ENCODE measurements at places on chromosomes 7 and 10.

DNA sequence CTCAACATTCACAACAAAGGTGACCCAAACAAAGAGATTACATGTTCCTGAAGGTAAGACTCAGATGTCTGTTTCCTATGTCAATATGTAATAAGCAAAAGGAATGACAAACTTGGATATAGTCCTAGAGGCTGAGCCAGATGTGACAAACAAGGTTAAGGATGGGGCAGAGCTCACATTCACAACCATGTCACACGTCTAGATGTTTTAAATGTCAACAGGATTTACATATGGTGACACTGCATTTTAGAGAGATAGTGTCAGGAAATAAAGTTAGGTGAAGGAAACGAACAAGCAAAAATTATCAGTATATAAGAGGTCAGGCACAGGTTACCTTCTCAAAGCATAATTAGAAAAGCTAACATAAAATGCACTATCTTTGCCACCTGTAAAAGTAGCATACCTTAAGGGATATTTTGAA is 8.4 kb downstream of the RELN start:
- no peak for DNase-seq

DNA sequence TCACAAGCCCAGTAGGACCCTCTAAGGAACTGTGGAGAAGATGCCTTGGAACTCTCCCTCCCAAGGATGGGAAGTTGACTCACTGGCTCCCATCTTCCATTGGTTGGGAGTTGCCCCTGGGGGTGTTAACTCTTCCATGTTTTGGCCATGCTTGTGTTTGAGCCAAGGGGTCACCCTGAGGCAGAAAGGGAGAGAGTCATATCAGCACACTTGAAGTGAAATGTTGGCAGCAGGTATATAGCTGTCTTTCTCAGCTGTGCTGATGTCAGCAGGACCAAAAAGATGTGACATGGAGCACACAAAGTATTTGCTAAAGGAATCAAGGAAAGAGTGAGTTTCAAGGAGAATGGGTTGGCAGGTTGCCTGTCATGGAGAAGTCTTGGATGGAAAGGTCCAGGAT is 359.4 kb downstream of the RPS24 start:
- DNase-seq = no peak

GRCh38 chr10:11004144-11005077 is 13.3 kb upstream of the CELF2 start:
- no peak for DNase-seq

GRCh38 chr10:71911296-71911953 is 52.8 kb upstream of the CHST3 start:
- no peak for DNase-seq

DNA sequence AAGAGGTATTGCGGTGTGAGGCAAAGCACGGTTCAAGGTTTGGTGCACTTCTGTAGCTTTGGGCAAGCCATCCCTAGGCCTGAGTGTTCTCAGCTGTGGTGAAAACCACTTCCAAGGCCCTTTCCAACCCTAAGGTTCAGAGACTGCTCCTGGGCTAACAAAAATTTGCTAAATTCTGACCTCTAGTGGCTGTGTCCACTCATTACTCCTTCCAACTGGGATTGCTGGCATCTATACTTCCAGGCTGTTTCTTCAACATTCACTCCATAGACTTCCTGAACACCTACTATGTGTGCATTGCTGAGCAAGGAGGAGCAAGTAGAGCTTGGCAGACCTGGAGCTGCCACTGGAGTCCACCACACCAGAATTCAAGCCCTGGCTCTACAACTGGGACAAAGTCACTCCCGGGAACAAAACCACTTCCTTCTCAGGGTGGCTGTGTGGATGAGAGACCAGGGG is 29.3 kb upstream of the SH3PXD2A start:
- DNase-seq = no peak

DNA sequence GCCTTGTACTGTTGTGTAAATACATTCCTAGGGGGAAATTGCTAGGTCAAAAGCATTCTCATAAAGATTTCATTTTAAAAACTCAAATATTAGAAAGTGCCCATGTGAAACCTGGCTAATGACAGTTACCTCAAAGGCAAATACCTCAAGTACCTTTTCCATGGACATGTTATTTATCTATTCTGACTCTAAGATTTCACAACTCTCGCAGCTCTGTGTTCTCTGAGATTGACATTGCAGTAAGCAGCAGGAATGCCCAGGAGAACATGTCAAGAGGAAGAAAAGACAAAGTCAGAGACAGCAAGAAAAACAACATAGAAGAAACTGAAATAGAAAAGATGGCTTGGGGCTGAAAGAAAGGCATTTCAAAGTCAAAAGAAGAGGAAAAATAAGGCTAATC is 187.4 kb downstream of the CYP26A1 start:
- DNase-seq = no peak

All from activated naive CD8-positive, alpha-beta T cell treated with anti-CD3 and anti-CD28 coated beads, Interleukin-2, amount 10 ng/mL, durations not matched to agents 7 days and 5 days (primary cell).